ENCODE measurements at places on chromosomes 13 and 19.
A peak's percentile ranks its signal among the peaks of the same experiment; 100 is the strongest.

DNA sequence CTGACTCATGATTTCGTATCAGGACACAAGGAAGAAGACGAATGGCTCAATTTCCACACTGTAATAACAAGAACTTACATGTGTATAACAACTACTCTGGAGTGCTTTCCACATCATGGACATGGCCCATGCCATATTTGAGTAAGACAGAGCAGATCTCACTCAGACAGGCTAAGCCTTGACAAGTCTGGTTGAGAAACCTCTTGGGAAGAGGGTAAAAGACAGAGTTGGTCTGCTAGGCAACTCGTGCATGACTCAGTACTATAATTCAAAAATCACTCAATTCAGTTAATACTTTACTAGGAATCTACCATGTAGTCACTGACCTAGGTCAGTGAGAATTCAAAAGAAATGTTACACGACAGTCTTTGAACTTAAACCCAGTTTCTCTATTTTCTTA, 5.7 kb upstream of the THSD1 start:
- peak; percentile 85 for DNase-seq

- no peak for DNase-seq
These were observed 12.4 kb downstream of the PDE4A start for GRCh38 chr19:10432736-10433130.

- DNase-seq = no peak
These were observed 111.1 kb downstream of the COL4A1 start for GRCh38 chr13:110195547-110196485.

- peak; percentile 23 for DNase-seq
These were observed 3.8 kb downstream of the ATP12A start for GRCh38 chr13:24683838-24684599.

DNA sequence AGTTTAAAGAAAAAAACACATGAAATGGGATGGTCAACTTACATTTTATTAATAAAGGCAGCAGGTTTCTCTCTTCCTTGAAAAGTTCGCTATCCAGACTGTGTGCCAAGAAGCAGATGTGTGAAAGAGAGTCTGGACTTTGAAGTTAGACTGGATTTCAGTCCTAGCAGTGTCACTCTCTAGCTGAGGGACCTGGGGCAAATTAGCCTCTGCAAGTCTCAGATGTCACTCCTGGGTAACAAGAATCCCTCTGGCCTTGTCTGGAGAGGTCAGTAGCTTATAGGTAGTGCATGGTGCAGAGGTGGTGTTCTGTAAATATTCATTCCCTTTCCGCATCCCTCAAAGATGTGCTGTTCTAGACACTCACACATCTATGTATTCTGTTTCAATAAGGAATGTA, 187.6 kb upstream of the RNF113B start:
- DNase-seq = no peak

DNA sequence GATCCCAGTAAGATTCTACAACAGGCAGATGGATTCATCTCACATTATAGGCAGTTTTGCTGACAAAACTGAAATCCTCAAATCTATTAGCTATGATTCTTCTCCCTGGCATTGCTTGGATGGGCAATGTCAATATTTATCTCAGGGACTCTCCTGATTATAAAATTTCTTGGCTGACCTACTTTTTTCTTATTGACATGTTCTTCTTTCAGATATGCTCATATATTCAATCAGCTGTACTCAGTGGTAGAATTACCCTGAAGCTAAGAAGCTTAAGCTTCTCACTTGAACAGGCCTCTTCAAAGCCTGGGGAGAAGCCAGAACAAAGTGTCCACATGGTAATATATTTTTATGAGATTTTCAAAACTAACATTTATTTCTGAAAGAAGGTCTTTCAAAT, 513.6 kb downstream of the PCDH9 start:
- DNase-seq = no peak

DNA sequence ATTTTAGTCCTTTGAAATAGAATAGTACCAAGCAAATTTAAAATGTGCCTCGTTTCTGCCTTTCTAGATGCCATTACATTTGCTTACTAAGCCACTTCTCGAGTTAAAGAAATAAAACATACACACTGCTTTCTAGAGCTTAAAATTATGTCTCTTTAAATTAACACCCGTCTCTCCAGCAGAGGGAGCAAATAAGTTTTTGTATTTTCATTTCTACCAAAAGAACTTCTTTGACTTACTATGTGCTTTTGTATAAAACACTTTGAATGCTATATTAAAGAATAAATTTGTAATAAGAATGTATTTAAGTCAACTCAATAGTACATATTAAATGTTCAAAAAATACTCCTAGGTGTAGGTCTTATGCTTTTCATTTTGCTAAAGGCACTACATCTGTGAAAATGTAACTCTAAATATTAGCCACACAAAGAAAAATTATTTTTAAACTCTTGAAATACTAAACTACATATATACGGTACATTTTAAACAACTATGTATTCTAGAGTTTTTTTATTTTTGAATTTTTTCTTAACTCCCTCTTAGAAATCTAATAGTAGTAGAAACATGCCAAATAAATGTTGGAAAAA, 269.3 kb upstream of the MIR17HG start:
- peak; percentile 7 for DNase-seq

- no peak for DNase-seq
These were observed 17.6 kb downstream of the IL17D start for GRCh38 chr13:20721058-20721453.

- DNase-seq = no peak
These were observed 9.5 kb upstream of the NUDT15 start for GRCh38 chr13:48028066-48028465.

DNA sequence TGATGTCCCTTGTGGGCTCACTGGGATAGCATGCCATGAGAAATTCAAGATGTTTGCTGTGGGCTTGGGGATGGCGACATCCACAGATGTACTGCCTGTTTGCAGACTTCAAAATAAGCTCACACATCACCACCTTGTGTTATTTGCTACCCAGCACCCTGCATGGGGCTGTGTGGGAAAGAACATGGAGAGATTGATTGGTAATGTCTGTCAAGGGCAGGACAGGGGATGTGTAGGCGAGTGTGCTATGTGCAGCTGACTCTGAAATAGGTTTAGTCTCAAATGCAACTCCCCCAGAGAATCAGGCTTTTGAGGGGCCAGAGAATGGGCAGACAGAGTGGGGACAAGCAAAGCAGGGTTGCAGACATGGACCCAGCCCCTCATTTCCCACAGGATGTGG, 24.7 kb downstream of the PNPLA6 start:
- DNase-seq = no peak

DNA sequence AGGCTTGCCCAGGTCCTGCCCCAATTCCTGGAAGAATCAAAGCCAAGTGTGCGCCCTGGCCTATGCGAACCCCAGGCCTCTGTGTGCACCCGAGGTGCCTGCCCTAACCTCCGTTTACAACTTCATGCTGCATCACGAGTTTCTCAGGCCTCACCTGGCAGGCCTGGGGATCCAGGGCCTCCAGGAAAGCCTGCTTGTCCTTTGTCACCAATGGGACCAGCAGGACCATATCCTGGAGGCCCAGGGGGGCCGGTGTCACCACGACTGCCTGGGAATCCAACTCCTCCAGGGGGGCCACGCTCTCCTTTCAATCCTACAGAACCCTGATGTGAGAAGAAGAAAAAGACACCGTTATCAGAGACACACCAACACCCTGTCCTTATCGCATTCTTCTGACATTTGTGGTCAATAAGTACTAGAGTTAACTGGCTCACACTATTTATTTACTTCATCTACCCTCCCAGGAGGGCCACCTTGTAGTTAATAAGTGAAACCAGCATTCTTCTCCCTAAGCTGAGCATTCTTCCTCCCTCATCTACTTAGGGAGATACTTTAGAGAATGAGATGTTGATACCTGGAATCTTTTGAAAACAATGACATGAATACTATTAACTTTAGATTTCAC, 120.6 kb downstream of the COL4A1 start:
- DNase-seq = no peak

DNA sequence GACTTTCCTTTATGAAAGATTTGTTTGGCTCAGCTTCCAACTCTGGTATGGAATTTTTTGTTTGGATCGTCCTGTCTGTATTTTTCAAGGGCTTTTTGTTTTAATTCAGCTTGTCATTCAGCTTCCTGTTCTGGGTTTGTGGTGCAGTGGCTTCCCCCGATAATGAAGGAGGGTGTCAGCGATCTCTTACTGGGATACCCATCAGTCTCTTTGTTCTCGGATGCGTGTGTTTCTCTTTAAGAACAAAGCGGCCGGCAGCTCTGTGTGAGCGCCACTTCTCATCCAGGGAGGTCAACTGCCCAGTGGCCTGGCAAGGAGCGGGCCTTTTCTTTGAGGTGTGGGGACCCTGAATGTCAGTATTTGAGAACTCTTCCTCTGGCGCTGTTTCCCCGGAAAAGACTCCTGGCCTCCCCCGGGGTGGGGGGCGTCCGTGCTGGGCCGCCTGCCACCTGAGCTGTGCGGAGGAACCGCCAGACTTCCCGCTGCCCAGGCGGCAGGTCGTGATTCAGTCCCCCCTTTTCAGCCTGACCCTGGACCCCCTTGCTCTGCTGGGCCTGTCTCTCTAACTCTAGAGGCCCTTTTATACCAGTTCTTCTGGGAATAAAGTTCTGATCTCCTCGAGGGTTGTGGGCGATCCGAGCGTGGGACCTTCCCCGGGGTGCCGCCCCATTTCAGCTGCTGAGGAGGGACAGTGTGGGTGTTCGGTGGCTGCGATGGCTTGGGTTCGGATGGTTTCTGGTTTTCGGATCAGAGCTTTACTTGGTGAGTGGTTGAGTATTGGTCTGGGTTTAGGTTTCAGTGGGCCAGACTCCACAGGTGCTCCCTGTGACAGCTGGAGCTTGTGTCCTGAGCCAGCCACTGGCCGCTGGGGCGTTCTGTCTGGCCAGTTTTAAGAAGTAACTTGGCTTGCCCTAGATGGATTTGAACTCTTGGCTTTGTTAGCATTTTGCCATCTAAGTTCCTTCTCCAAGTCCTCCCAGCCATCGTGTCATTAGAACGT, 3.4 kb downstream of the SF3A2 start:
- no peak for DNase-seq

GRCh38 chr19:741506-742131, 9.3 kb upstream of the MISP start:
- DNase-seq = no peak

DNA sequence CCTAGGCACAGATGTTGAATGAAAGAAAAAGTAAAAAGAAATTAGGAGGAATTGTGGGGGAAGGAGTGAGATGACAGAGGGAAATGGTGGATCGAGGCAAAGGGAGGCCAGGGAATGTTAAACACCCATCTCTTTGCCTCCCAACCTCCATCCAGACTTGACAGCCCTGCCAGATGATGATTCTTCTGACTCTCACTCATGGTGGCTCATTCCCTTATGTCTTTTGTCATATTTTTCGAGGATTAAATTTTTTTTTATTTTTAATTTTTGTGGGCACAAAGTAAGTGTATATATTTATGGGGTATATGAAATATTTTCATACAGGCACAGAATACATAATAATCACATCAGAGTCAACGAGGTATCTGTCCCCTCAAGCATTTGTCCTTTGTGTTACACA, 42.8 kb downstream of the ADGRE1 start:
- DNase-seq = no peak

- no peak for DNase-seq
These were observed 671.6 kb downstream of the PCDH9 start for GRCh38 chr13:66558506-66558905.
